ENCODE measurements at places on chromosomes 5 and 9.

GRCh38 chr5:146342882-146343865 lies 4.5 kb downstream of the POU4F3 start:
- DNase-seq: no peak

- no peak for DNase-seq
Measured at GRCh38 chr5:123735384-123735783, 223.4 kb downstream of the CSNK1G3 start.

- DNase-seq: no peak
Measured at GRCh38 chr5:75568202-75568601, 43.1 kb upstream of the ANKDD1B start.

- no peak for DNase-seq
Measured at GRCh38 chr5:31194892-31195555, 1.5 kb downstream of the CDH6 start.

DNA sequence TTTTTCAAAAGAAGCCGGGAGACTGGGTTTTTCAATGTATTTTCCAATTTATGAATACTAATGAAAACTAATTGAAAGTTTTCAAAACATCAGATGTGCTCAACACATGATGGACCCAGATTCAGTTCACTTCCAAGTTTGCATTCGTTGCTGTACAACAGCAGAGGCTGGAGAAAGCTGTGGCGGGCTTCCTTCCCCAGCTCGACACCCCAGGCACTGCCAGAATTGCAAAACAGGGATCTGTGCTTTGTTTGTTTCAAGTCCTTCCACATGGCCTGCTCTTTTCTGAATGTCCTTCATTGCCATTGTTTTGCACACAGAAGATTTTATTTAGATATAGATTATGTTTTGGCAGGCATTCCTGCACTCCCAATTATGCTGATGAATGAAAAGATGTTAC lies 30.3 kb upstream of the INSYN2B start:
- DNase-seq: no peak

- DNase-seq: no peak
Measured at GRCh38 chr5:2901511-2901910, 150.0 kb upstream of the IRX2 start.

DNA sequence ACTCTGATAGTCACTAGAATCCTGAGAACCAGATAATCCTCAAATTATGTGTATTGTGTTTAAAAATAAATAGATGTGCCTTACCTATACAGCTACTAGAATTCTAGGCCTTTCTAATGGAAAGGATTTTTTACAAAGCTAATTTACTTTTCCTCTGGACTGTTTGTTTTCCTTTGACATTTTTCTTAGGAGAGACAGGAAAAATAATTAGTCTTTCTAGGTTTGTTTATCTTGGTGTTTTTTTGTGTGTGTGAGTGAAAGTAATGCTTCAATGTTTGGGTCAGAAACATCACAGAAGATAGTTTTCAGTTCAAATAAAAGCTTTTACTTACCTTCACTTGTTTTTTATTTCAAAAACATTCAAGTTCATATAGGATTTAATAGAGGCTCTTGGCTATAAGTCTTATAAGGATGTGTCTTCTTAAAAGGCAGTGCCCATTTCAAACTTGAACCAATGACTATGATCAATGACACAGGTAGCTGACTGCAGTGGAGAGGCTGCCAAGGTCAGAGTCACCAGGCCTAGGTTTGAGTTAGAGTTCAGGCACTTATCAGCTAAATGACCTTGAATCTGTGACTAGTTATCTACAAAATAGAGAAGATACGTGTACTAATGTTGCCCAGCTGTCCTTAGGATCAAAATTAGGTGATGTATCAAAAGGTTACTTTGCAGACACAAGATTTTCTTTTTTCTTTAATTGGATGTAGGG lies 92.8 kb downstream of the SNCAIP start:
- no peak for DNase-seq

DNA sequence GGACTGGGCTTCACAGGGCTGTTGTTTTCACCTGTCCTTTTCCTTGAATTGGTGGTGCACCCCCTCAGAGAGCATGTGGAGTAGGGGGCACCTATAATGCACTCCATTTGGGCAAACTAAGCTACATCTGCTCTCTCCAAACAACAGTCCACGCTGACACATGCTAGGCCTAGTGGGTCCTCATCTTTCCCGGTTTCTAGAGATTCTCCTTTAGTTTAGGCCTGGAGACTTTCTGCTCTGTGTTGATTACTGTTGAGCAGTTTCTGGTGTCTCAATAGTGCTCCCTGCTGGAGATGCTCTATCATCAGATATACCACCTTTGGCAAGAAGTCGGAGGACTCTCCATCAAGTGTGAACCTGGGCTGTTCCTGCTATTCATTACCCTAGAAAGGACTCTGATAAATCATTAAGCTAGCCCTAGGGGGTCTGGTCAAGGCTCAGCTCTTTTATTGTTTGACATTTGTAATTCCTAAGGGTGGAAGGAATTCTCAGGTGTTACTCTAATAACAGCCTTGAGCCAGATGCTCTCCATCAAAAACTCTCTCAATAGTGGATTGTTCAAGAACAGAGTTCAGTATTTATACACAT lies 64.0 kb upstream of the FYB1 start:
- peak; percentile 5 for DNase-seq

GRCh38 chr5:18095061-18095460 lies 460.8 kb downstream of the TAF11L14 start:
- no peak for DNase-seq

DNA sequence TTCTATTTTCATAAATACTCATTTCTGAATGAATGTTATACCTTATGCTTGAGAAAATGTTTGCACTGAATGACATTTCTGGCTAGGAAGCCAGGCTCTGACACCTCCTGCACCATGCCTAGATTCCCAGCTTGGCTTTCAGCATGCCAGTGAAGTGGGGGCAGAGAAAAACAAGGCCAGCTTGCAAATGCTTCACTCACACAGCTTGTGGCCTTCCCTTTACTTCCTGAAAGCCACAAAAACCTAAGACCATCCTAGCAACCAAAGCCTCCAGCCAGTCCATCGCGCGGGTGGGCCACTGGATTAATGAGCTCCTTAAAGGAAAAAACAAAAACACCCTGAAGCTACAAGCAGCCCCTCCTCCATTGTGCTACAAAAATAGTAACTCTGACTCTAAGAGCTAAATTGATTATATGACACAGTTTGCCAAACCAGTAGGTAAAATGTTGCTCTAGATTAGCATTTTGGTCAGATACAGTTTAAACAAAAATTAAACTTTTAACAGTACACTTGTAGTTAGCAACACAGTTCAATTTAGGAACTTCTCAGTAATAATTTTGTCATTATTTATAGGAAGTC lies 159.9 kb downstream of the TSSK1B start:
- no peak for DNase-seq

- no peak for DNase-seq
Measured at GRCh38 chr5:171865471-171865870, 79.9 kb downstream of the SMIM23 start.
